ENCODE measurements at places on chromosomes 3 and 15.

- no peak for DNase-seq
Observed at GRCh38 chr3:111910806-111911205, 51.7 kb downstream of the PHLDB2 start.

DNA sequence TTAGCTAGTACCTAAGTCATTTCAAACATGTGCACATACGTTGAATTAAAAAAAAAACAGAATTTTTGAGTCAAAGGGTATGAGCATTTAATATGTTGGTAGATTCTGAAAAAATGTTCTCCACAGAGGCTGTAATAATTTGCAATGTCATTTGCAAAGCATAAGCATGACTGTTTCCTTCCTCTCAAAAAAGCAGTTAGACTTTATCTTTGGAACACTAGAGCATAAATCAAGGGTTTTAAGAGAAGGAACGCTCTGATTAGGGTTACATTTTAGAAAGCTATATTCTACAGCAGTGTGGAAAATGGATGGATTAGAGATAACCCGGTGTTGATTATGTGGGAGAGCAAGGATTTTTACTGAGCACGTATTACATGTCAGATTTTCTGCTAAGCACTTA, 193.7 kb downstream of the WDR72 start:
- no peak for DNase-seq

DNA sequence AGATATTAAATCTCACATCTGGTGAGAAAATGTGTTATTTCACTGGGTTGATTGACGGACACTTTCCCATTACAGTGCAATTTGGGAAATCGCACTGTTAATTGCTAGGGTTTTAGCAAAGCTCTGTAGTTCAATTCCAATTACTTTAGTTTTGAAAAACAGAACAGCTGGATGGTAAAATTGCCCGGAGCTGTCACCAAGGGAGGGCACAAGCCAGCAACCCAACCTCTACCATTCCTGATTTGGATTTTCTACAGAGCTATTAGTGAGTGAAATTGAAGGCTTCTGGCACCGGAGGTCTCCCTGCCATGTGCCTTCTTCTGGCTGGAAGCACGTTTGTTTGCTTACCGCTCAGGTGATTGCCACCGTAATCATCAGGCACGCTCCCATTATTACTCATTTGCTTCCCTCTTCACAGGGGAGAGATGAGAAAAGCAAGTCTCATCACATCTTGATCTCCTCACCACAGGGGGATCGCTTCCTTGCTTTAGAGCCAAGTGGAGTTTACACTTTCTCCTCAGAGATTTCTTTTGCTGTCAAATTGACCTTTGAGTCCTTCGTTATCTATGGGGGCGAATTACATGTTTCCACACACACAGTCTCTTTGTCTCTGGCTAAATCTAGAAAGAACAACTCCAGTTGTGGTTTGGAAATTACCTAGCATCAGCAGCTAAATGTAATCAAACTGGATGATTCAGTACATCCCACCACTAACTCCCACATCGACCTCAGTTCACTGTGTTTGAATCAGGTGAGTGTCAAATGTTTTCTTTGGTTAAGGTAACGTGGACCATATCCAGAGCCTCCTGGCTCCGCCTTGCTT, 421.7 kb upstream of the GOLIM4 start:
- DNase-seq = no peak

DNA sequence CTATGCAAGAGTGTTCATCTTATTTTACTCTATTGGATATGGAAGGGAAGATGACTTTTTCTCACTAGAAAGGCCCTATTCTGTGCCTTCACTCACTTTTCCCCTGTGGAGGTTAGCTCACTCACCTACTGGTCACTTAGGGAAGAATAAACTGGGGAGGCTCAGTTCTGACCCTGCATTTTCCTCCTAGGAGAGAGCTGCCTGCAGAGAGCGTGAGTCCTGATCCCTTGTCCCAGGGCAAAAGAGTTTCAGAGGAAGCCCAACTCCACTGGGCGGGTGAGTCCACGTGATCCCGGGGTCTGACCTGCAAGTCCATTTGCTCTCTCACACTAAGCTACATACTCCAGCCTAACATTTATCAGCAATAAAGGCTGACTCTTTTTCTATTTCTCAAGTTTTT, 8.4 kb downstream of the MORC1 start:
- DNase-seq = no peak

DNA sequence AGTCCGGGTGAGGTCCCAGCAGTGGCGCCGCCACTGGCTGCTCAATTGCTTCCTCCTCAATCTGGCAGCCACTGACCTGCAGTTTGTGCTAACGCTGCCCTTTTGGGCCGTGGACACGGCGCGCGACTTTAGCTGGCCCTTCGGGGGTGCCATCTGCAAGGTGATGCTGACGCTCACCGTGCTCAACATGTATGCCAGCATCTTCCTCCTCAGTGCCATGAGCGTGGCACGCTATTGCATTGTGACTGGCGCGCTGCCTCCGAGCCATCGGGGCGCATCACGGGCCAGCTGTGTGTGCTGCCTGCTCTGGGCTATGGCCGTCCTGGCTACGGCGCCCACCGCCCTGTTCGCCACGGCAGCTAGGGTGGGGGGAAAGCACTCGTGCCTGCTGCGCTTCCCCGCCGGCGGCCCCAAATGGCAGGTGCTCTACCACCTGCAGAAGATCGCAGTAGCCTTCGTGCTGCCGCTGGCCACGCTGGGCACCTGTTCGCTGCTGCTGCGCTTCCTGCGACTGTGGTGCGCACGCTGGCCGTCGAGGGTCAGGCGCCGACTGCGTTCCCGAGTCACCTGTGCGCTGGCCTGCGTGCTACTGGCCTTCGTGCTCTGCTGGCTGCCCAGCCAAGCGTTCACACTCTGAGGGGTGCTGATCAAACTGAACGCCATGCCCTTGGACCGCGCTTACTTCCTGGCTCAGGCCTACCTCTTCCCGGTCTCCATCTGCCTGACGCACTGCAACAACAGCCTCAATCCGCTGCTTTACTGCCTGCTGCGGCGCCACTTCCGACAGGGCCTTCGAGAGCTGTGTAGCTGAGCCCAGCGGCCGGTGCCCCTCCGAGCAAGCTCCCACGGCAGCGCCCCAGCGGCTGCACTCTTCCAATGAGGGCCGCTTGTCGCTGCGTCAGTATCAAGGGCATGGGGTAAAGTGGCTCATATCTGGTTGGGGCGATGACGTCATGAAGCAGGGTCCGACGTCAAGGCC, 20.3 kb upstream of the ADAMTS7 start:
- no peak for DNase-seq

DNA sequence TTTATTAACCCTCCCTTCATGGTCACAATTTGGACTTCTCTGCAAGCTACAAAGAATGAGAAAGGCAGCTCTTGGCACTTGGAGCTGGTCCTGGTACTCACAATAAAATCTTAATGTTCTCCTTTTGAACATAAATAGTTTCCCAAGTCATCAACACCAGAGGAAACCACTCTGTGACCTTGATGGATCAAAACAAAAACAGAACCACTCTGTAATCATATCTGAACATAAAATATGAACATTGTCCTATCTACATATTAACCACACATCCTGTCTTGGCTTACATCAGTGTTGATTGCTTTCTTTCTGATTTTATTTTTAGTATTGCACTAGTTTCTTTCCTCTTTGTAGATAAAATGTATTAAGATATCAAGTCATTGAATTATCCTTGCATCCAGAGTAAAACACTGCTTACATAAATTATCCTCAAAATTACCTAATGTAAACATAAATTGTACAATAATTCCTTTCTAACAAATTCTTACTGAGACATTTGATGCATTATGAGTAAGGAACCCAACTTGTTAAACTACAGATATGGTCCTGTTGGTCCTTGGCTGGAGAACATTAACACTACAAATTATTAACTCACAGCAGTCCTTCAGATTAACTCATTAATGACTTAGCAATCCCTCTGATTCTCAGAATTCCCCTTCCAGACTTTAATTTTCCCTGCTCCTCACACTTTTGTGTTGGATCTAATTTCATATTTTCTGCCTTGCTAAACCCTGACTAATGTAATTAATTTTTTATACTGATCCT, 860.5 kb downstream of the DIPK2A start:
- DNase-seq = no peak

GRCh38 chr3:52205727-52206372, 7.9 kb downstream of the ALAS1 start:
- DNase-seq = no peak

DNA sequence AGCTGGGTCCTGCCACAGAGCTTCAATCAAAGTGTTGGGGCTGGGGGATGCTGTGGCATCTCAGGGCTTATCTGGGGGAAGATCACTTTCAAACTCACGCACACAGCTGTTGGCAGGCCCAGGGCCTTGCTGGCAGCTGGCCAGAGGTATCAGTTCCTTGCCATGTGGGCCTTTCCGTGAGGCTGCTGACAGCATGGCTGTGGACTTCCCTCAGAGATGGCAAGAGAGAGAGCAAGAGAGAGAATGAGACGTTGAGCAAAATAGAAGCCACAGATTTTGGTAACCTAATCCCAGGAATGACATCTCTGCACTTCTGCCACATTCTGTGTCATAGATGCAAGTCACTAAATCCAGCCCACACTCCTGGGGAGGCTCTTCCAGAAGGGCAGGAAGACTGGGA, 91.0 kb downstream of the TPRG1 start:
- no peak for DNase-seq

DNA sequence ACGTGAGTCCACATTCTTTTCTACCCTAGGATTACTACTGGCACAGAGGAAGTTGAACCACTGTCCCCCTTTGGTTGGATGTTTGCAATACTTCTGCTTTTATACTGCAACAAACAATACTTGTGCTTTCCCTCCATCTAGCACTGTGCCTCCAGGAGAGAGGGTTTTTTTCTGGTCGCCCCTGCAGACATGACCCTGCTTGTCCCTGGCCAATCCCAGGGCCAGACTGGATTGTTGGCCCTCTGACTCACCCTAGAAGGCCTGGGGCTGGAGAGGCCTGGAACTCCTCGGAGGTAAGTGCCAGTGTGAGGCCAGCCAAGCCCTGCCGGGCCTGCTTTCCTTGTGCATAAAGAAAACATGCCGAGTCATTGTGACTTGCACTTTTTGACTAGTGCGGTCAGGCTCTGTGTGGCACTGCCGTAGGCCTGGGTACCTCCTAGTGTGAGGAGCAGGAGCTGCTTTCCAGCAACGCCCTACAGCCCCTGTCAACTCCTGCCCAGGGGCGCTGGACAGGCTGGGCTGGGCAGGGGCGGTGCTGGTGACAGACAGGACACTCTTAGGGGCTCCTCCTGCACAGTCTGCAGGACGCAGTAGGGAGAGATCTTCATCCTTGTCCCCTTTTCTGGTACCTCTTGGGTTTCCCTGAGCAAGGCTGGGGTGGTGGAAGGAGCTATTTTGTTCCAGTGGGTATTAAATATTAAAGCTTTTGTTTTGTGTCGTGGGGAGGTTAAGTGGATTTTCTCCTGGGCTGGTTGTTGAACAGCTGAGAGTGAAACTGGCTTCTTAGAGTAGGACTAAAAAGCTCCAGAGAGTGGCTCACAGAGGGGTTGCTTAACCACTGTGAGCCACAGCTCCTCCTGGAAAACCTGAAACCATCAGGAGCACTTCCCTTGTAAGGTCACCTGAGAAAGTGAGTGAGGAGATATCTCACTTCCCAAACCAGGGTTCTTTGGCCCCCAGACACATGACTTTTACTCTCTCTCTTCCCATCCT, 14.4 kb upstream of the TKT start:
- peak; percentile 84 for DNase-seq

Data from heart right ventricle (tissue), 16 donors.